Suprapubic skin (tissue), 4 donors: ENCODE measurements at places on chromosomes 7 and 10. TPM values are rescaled to one million over a fixed set of nuclear protein-coding genes. Genes with fewer than 3 reads are reported as not detected.

Gene RBP3
- not detected for total RNA-seq

Gene C7orf57
- not detected for total RNA-seq

Gene AKR1D1
- 0.39 TPM for total RNA-seq

Gene HOXA2
- 4.2 TPM for total RNA-seq

Gene TAS2R41
- not detected for total RNA-seq

Gene SLC26A5
- total RNA-seq: 0.42 TPM

Gene FAM131B
- total RNA-seq: 0.19 TPM

Gene GIMAP7
- total RNA-seq: 2.3 TPM

Gene FASTK
- 102 TPM for total RNA-seq

Gene OR2A42
- not detected for total RNA-seq

Gene ZNF107
- 15.8 TPM for total RNA-seq

GRCh38 chr7:17781491-17782215 is 158.6 kb downstream of the SNX13 start:
- no peak for DNase-seq

DNA sequence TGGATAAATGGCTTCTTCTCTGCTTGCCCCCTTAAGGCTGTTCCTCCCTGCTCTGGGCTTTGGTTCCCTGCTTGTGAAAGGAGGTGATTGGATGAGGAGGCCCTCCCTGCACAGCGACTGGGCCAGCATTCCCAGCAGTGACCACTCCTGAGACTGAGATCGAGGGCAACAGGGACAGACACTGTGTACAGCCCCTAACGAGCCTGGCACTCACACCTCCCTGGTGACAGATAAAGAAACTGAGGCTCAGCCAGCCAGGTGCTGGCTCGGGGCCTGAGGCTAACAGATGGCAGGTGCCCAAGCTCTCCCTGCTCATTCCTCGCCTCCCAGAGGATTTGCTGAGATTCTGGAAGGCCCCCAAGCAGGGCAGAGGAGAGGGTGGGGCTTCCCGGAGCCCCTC is 12.0 kb upstream of the AQP1 start:
- no peak for DNase-seq

GRCh38 chr10:123409426-123409825 is 255.2 kb downstream of the BUB3 start:
- DNase-seq: no peak

DNA sequence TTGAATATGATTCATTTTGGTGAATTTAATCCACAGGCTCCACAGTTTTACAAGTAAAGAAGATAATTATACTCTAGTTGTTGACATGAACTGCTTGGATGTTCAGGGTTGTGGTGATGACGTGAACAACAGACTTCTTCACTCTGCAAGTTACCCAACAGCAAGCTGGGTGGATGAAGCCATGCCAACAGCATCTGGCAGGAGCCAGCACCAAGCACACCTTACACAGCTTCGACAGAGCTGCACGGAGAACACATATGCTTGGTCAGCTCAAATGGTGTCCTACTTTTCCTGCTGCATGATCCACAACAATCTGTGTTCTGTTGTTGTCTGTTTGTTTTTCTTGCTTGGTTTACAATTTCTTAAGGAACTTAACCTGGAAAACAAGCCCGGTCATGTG is 9.8 kb downstream of the NOD1 start:
- DNase-seq: no peak

DNA sequence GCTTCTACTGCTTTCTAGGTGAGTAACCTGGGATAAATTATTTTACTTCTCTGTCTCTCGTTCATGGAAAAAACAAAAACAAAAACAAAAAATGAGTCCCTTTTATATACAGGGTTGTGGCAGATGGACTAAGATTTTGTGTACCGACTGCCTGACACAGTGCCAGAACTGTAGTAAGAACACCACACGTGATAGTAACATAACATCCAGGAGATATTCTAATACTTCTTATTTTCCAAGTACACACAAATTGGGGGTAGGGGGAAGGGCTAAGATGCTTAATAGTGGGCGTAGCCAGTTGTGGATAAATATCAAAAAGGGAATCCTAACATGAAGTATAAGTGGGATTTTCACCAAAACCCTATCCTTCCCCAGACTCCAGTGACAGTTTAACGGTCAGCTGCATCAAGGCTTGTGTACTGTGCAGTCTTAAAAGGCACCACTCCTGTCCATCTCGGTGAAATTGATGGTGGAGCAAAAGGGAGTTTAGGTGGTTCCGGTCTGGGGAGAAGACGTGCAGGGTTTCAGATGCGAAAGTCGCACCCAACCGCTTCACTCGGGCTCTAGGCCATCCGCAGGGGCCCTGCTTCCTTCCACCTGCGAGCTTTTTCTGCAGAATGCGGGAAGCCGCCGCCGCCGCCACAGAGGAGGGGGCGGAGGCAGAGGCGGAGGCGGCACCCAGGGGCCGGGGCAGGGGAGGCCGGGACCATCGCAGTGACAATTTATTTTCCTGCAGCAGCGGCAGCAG is at the start of gene STAMBPL1:
STAMBPL1 (plus strand) TSS at position 712 of the 748 bp plus-strand sequence. CDS start 21,464 bp downstream, outside the sequence.
- peak; percentile 75 for DNase-seq

DNA sequence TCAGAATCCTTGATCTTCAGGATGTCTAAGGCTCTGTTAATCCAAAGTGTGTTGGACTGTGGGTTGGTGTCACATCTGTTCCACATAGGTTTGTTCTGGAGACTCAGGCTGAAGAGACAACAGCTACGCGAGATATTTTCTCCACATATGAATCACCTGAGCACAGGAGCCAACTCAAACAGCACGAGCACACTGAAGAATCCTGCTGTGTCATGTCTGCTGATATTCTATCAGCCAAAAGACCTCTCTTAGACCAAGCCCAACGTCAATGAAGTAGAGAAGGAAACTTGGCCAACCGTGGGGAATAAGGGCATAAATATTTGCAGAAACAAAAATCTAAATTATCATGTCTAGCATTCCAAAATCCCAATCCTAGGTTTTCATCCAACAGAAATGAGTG is 2.7 kb upstream of the TASOR2 start:
- DNase-seq: no peak

- peak; percentile 86 for DNase-seq
Observed at GRCh38 chr7:152464312-152465118, 28.7 kb upstream of the KMT2C start.

DNA sequence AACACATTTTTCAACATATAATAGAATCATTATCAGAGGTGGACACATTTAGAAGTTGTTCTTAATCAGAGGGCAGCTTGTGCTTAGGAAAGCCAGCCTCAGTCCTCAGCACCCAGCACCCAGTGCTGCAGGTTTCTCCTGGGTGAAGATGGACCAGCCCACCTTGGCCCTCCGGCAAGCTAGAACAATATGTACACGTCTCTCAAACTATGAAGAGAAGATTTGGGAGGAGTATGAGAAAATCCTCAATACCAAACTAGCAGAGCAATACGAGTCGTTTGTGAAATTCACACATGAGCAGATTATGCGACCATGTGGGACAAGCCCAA is 13.5 kb upstream of the RALA start:
- no peak for DNase-seq

- DNase-seq: peak; percentile 89
Observed at GRCh38 chr7:77537136-77537777, at the start of gene PTPN12. Gene PTPN12, plus strand, starts transcription at chr7:77537295. Its CDS starts 252 bp downstream, at chr7:77537547.

DNA sequence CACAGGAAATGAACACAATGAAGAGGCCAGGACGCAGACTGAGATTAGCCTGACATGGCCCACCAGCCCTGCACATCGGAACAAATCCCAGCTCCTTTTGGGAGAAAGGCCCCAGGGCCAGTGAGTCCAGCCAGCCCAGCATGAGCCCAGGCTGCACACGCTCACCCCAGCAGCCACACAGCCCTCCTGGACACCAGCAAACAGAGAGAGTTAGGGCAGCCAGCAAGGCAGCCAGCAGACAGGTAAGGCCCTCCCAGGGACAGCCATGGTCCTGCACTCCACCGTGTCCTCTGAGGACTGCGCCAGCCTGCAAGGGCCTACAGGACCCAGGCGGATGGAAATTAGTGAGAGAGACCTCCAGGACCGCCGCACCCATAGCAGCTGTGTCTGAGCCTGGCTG is 8.1 kb upstream of the GRID1 start:
- peak; percentile 47 for DNase-seq

GRCh38 chr7:69457595-69458504 is 140.4 kb upstream of the AUTS2 start:
- DNase-seq: no peak

GRCh38 chr7:23863209-23863787 is 153.3 kb downstream of the STK31 start:
- DNase-seq: no peak

GRCh38 chr7:108972004-108972403 is 402.3 kb downstream of the DNAJB9 start:
- DNase-seq: no peak

DNA sequence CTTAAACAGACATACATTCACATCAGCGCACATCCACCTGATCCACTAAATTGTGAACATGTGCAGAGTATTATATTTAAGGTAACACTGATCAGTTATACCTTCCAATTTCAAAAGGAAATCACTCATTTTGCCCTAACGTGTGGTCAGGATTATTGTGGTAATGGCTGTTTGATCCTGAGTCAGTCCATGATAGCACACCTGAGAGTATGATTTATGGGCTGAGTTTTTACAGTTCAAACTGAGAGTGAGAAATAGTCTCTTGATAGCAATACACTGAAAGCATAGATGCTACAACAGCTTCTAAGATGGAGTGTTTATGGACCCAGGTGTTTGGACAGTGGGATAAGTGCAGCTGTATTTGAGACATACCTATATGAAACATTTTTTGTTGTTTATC is 96.7 kb downstream of the KIF20B start:
- DNase-seq: no peak

- no peak for DNase-seq
Observed at GRCh38 chr7:26857506-26858240, 6.7 kb downstream of the SKAP2 start.

GRCh38 chr7:19715499-19715898 is 6.7 kb upstream of the POLR1F start:
- no peak for DNase-seq

- no peak for DNase-seq
Observed at GRCh38 chr7:73988197-73988596, 39.8 kb upstream of the ELN start.
